ENCODE measurements at places on chromosomes 12 and 14.

DNA sequence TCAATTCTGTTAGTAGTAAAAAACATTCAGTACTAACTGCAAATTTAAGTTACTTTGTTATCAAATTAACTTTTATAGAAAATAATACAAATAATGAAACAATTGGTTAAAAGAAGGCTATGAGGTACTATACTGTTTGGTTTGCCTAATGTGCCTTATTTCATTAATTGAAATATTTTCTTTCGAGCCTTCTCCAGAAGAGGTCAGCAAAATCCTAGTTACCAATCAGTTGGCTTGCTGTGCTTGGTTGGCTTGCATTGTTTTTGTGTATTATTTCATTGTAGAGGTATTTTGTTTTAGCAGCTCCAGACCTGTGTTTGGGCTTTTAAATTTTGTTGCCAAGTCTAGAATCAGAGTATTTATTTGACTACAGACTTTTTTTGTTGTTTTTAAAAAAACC lies 68.5 kb downstream of the AEBP2 start:
- DNase-seq: no peak

DNA sequence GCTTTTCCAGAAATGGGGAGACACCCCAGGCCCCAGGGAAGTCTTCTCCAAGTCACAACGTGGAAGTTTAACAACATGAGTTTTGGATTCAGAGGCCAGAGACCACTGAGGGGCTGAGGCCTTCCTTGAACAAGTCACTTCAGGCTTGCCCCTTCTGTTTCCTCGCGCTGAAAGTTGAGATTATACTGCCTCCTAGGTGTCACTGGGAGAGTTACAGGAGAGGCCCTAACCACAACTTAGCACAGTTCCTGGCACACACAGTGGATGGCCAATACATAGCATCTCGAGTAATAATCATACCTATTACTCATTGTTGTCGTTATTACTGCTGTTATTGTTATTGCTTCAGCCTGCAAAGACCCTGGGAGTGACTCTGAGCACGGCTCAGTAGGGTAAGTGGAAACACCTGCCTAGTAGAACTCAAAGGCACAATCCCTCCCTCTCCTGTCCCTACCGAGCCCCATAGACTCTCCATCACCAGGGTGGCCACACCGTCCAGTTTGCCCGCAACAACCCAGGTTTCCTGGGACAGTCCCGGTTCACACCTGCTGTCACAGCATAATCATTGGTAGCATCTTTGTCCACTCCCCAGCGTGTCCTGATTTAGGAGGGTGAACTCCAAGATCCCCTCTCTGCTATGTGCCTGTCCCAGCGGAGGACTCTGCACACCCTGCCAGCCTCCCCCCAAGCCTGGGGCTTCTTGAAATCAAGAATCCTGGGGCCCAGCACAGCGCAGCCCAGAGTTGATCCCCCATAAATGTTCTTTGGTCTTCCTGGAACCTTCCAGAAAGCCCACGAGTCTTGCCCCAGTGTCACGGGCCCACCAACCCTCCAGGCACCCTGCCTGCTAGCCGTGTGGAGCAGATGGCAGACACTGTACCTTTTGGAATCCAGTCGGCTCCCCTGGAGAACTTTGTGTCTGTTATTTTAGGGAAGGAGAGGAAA lies 85.0 kb downstream of the SYNE3 start:
- no peak for DNase-seq

DNA sequence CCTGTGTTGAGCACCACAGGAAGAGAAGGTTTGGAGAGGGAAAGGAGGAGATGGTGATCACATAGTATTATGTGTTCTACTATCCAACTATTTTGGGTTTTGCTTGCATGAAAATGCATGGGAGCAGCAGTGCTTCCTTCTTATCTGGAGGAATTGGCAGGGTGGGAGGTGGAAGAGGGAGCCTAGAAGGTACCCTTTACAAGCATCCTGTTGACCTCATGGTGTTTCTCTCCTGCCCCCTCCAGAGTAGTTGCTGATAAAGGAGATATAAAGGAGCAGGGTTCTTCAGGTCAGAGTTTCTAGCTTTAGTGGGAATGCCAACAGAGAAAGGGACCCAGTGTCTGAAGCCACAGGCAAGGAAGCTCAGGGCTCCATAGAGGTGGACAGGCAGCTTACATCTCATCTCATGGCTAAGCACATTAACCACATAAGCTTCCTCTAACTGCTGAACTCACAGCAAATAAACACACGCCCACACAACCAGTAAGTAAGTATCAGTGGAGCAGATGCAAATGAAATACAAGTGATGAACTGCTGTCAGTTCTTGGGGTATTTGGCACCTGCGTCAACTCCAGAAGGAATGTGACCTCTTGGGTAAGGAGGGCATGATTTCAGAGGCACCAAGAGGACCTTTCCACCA lies 174.2 kb upstream of the SLC38A2 start:
- no peak for DNase-seq

DNA sequence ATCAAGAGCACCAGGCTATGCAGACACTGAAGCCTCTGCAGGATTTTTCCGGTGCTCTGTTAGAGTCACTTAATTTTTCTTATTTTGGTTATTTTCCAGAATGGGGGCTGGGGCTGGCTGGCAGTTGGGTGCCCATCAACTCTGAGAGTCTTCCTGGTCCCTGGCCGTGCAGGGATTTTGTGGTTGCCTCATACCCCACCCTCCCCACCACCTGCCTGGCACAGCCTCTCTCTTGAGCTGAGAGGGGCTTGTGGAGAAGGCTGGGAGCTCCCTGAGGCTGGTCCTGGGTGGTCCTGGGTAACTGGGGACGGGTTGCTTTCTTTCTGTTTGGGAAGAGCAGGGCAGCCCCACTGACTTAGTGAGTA lies 23.3 kb downstream of the LRTM2 start:
- no peak for DNase-seq

DNA sequence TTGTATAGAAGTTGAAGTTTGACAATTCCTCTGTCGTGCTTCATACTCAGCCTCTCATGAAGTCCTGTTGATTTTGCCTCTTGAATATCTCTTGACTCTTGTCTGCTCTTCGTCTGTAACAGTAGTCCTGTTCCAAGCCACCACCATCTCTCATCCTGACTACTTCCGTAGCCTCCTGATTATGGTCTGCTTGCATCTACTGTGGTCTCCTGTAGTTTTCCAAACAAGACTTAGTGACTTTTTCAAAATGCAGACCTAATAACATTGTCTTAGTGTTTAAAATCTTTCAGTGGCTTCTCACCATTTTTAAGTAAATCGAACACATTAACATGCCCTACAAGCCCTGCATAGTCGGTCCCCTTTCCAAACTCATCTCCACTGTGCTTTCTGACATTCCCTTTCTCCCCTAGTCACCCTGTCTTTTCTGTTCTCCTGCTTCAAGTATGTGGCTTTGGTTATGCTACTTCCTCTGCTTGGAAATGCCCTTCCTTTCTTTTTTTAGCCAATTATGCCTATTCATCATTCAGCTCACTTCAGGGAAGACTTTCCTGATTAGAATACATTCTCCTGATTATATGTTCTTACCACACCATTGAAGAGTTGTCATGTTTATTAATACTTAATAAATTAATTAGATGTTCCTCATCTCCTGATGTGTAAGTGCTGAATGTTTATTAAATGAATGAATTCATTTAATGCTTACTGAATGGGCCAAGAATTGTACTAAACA lies 2.0 kb downstream of the SCYL2 start:
- DNase-seq: no peak

DNA sequence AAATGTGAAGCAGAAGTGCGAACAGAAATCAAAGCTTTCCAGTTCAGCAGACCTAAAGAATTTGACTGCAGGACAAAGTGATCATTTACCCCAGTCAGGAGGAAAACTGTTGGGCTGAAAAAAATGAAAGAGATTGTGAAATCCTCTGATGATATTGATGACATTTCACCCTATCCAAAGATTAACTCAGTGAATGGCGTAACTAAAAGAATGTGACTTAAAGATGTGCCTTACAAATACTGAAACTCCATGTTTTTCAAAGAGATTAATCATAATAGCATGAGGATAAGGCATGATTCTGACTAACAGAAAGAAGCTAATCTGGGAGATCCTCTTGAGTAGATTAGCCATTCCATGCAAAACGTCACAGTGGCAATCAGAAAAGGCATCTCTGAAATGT lies 225.6 kb downstream of the DUSP6 start:
- DNase-seq: no peak

DNA sequence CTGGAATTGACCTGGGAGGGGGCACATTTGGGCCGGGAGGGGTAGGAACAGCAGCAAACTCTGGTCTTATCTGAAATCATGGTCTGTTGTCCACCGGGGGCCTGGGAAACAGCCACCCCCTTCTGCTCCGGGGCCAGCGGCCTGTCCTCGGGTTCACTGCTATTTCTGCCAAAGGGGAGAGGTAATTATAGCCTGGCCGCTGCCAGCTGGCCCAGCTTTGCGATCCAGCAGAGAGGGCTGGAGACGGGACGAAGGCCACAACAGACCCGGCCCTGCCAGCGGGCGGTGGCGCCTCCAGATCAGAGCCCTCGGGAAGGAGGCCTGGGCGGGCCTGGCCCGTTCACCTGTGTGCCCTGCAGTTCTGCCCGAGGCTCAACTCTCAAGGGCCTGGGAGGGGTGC lies at the start of gene C14orf180:
TSS of gene C14orf180 (plus strand) at position 258 of the 400 bp plus-strand sequence. CDS start 6,667 bp downstream, outside the sequence.
- DNase-seq: no peak

Measured in thymus (tissue), 14 donors.